ENCODE measurements at places on chromosomes 6 and 20.

DNA sequence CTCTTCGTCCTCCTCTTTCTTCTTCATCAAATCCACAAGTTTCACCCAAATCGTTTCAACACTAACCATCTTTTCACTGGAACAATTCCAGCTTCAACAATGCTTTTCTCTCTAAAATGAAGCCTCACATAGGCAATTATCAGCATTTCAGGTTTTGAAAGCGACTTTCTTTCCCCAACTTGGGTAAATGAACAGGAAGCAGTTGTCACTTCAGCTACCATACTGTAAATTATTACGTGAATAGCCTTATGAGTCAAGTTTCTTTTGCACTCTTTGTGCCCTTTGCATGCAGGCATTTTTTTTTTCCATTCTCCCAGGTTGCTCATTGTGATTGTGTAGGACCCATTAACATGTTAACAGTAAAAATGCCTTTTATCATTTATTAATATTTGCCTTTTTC is 121.7 kb upstream of the BTBD3 start:
- no peak for DNase-seq

GRCh38 chr20:31717478-31718201 is 5.0 kb downstream of the BCL2L1 start:
- DNase-seq = peak; percentile 37

- no peak for DNase-seq
Observed at GRCh38 chr20:37282556-37282955, 6.9 kb upstream of the MANBAL start.

- no peak for DNase-seq
Observed at GRCh38 chr20:56676001-56676400, 46.9 kb downstream of the TFAP2C start.

DNA sequence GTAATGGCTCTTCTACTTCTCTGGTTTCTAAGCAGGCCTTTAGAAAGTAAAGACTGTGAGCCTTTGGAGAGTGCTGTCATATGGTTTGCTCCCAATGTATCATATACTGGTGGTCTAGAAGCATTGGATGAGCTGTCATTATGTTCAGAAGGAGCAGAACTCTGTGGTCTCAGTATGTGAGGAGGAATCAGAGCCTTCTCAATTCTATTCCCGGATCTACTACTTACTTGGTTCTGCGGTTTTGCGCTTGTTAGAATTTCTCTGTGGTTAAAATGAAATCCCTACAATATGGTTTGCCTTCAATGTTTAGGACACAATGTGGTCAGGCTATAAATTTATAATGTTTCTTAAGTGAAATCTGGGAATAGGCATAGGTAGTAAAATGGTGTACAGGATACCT is 64.6 kb downstream of the RWDD2A start:
- no peak for DNase-seq

GRCh38 chr20:49573900-49574416 is 6.0 kb upstream of the PTGIS start:
- DNase-seq = no peak

GRCh38 chr6:106197441-106197840 is 111.3 kb downstream of the PRDM1 start:
- DNase-seq = no peak

- DNase-seq = no peak
Observed at GRCh38 chr6:45438151-45438550, 60.4 kb upstream of the SUPT3H start.

DNA sequence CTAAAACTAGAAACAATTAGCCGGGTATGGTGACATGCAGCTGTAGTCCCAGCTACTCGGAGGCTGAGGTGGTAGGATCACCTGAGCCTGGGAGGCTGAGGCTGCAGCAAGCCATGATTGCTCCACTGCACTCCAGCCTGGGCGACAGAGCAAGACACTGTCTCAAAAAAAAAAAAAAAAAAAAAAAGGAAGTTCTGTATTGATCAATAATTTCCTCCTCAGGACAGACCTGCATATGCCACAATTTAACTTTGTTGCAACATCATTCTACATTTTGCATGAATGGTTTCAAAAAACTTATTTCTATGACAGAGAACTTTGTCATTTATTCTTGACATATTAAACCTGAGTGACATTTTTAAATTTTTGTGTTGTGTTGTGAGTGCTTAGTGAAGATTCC is 5.5 kb downstream of the DNAJC5 start:
- DNase-seq = no peak

GRCh38 chr6:147930745-147931144 is 411.9 kb upstream of the SASH1 start:
- DNase-seq = no peak

DNA sequence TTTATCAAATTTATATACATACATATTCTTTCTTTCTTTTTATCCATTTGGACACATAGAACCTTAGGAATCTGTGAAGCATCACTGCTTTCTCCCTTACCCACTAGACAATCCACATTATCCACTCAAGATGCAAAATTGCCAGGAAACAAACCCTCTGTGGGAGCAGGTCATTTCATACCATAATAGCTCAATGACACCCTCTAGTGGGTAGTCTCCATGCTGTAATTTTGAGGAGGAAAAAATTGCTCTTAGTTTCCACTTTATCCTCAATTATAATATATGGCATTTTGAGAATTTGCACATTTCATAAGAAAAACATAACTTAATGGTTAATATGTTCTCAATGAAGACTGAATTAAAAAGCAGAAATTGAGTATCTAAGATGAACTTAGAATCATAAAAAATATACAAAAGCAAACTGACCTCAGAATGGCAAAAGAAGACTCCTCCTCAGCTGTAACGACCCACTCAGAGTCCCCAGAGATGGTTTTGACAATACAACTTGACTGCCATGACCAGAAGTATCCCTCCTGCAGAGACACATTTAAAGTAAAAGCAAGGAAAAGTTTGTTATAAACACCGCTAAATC is 164.1 kb downstream of the FRK start:
- no peak for DNase-seq

DNA sequence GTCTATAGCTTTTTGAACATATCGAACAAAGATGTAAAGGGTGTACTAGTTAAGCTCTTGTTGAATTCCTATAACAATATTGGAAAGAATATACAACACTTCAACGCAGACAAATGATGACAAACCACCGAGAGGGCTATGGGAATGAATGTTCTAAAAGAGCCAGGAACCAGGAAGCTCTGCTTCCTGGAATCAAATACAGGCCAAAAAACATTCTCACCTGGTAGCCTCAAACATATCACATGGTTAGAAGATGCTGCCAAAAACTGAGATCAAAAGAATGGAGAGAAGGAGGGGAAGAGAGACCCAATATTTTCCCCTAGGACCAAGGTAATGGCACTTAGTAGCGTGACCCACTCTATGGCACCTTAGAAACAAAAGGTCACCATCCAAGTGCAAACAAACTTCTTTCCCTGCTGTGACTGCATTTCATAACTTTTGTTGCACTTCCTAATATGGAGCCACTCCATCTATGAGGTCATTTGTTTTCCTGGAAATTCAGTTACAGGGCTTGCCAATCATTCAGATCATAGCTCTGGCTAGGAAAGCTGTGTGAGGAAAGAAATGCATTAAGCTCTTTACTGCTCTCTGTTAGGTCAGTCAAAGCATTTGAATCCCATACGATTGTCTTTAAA is 199.2 kb upstream of the NT5E start:
- no peak for DNase-seq

Data from activated naive CD8-positive, alpha-beta T cell treated with anti-CD3 and anti-CD28 coated beads for 36 hours (primary cell).